ENCODE measurements at places on chromosomes 12 and 14. TPM values are rescaled to one million over a fixed set of nuclear protein-coding genes. Genes with fewer than 3 reads are reported as not detected.

Gene SMCO2
- not detected for total RNA-seq

Gene MMP17
- 14.8 TPM for total RNA-seq

Gene SLC39A2
- total RNA-seq = 0.25 TPM

Gene NFE2
- not detected for total RNA-seq

Gene TSPAN8
- not detected for total RNA-seq

Gene SIX1
- total RNA-seq = not detected

GRCh38 chr12:84766375-84766774, 146.2 kb downstream of the SLC6A15 start:
- no peak for DNase-seq

GRCh38 chr12:23186950-23187349, 562.0 kb downstream of the ETNK1 start:
- no peak for DNase-seq

GRCh38 chr12:115870021-115870420, 407.5 kb downstream of the MED13L start:
- no peak for DNase-seq

DNA sequence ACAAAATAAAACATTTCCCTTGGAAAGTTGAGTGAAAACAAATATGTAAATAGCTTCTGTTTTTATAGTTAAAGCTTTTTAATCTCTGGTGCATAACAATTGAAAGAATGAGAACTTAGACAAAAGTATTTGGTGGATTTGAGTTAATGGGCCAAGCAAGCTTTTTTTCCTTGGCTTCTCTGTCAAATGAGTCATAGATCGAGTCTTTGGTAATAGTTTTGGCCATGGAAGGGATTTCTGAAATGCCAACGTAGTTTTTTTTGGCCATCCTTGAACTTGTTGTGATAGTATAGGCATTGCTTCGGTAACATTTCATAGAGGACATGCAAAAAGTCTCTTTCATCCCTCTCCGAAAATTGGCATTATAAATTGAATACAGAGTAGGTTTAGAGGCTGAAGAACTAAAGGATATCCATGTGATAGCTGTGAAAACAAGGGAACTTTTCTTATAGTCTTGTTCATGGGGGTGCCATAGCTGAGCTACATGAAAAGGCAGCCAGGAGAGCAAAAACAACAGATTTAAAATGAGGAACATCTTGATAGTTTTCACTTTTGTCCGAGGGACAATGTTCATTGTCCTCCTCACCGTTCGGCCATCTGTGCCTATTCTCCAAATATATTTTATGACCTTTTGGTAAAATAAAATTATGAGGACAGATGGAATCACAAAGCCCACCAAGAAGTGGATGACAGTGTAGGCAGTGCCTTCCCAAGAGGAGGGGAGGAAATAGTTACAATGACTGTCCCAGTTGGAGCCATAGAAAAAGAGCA, 34.7 kb downstream of the GPR19 start:
- DNase-seq = no peak

DNA sequence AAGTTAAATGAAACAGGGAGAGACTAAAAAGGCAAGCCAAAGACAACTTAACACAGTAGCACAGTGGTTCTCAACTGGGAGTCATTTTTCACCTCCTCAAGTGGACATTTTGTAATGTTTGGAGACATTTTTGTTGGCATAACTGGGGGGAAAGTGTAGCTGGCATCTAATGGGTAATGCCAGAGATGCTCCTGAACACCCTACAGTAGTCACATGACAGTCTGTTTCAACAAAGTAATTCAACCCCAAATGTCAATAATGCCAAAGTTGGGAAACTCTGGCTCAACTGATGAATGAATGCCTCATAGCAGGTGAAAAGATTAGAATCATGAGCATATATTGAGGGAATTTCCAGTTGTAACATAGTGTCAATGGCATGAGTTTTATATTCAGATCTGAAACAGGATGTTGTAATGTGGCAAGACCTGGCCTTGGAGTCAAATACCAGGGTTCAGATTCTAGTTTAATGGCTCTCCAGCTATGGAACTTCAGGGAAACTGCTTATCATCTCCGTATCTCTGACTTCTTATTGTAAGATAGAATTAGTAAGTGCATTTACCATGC, 2.4 kb upstream of the OR4K5 start:
- no peak for DNase-seq

- DNase-seq = peak; percentile 86
Observed at GRCh38 chr12:64618953-64619590, 8.8 kb downstream of the RASSF3 start.

DNA sequence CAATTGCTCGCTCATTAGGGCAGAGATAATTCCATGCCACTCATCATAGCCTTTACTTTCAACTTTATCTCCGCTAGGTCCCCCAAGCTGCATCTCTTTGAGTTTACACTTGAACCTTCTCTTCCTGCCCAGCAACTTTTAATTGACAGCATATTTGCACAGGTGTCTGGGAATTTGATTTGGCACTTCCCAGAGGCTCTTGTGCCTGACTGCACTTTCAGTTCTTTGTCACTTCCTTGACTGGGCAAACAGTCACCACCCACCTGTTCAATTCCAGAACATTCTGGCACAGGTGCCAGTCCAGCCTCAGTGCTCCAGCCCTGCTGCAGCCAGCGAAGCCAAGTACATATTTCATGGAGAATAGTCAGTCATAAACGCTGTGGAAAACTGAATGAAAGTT, 110.1 kb upstream of the LRIG3 start:
- no peak for DNase-seq

DNA sequence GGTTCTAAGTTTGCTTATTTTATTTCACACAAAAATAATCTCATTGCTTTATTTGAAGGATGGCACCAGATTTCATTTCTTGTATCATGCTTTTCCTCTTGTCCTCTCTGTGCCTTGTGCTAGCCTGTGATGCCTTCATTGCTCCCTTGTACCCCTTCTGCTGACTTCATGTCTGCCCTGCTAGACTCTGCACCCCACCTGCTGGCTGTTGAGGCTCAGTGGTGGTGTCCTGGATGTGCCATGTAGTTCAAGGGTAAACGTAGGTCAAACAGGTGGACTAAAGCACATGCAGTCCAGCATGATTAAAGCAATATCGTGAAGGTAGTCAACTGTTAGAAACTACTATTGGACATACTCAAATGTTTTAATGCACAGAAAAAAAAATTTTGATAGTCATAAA, 21.6 kb downstream of the MRPS35 start:
- DNase-seq = no peak

DNA sequence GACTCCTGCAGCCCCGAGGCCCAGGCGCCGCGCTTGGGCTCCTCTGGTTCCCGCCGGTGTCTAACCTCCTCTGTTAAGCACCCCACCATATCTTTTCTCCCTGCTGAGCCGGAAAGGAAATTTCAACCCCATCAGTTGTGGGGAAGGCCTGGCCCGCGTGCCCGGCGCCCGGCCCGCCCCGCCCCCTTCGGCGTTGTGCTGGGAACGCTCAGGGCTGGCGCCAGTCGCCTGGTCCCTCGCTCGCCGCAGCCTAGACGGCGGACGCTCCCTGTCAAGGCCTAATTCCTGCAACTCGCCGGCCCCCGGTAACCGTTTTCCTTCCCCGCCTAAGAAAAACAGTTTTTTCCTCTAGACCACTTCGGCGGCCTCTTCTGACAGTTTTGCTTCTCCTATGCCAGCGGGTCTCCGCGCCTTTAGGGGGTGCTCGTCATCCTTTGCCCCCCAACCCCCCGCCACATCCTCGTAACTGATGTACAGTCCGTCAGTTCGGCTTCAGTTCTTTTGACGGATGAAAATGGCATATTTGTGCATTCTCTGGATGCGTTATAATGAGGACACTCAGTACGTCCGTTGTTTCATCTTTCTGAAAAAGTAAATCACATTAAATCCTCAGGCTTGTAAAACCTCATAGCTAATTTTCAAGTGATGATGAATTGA, 506 bp upstream of the NAP1L1 start:
- DNase-seq = no peak

DNA sequence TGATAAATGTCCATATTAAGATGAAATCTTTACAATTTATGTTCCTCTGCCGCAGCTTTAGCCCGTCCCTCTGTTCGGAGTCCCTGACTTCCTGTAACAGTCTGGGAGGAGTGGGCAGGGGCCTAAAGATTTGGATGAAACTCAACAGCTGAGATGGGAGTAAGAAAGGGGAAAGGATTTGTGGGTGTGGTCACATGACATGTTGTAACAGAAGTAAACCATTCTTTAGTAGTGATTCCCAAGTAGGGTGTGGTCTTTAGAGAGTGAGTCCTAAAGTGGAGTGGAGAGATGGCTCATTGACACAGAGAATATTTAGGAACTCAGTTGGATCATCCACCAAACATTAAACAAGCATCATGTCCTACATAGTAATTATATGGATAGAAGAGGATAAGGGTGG, 12.9 kb downstream of the TMEM117 start:
- no peak for DNase-seq

- DNase-seq = no peak
Observed at GRCh38 chr12:132188916-132189325, 44.7 kb downstream of the NOC4L start.

DNA sequence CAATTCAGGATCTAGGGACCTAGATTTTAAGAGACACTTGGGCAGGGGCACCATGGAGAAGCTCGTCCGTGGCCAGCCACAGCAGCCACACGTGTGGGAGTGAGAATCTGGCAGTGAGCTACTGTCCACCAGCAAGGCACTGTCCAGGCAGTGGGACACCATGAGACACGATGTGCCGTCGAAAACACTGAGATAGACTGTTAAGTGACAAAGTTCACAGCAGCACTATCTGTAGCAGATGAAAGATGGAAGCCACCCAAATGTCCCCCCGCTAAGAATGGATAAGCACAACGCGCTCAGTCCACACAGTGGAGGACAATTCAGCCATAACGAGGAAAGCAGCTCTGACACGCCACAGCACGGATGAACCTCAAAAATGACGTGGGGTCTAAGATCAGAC, 19.7 kb downstream of the RILPL1 start:
- no peak for DNase-seq

- no peak for DNase-seq
Observed at GRCh38 chr12:2364631-2365051, 311.9 kb downstream of the CACNA1C start.

GRCh38 chr14:96698960-96699539, 98.1 kb upstream of the VRK1 start:
- peak; percentile 30 for DNase-seq

- no peak for DNase-seq
Observed at GRCh38 chr12:6823182-6824084, 1.8 kb downstream of the GPR162 start.

DNA sequence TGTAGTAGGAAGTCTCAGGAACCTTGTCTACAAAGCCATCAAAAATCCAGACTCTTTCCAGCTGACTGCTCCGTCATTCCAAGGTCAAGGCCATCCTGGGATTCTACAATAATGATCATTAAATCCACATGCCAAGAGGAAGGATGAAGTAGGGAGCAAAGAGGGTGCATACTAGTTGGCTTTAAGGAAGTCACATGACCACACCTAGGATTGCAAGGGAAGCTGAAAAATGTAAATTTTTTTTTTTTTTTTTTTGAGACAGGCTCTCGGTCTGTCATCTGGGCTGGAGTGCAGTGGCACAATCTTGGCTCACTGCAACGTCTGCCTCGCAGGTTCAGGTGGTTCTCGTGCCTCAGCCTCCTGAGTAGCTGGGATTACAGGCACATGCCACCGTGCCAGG, 7.3 kb upstream of the MRPL42 start:
- DNase-seq = no peak

GRCh38 chr12:31603546-31604009, 12.6 kb upstream of the DENND5B start:
- peak; percentile 87 for DNase-seq

- DNase-seq = no peak
Observed at GRCh38 chr14:24818058-24818822, 184.2 kb upstream of the GZMB start.

GRCh38 chr14:50669441-50669986, 1.4 kb upstream of the SAV1 start:
- no peak for DNase-seq

- no peak for DNase-seq
Observed at GRCh38 chr12:89231686-89232085, 120.6 kb downstream of the DUSP6 start.

GRCh38 chr12:2297004-2297403, 244.2 kb downstream of the CACNA1C start:
- DNase-seq = no peak

- no peak for DNase-seq
Observed at GRCh38 chr14:99315197-99315596, 43.2 kb upstream of the BCL11B start.

All from B cell (primary cell).